SHP77 (cell line): ENCODE measurements at places on chromosomes 4 and X.

- DNase-seq: no peak
Observed at GRCh38 chrX:41317477-41318208, 16.3 kb upstream of the DDX3X start.

- DNase-seq: no peak
Observed at GRCh38 chr4:24514808-24515207, 69.5 kb downstream of the DHX15 start.

DNA sequence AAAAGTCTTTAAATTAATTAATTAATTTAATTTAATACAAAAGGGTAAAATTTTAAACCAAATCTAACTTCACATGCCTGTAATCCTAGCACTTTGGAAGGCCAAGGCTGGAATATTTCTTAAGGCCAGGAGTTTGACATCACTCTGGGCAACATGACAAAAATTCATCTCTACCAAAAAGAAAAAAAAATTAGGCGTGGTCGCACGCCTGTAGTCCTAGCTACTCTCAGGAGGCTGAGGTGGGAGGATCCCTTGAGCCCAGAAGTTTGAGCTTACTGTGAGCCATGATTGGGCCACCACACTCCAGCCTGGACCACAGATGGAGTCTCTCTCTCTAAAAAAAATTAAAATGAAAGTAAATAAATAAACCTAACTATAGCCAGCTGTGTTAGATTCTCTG lies 39.2 kb upstream of the ANTXR2 start:
- DNase-seq: no peak

- no peak for DNase-seq
Observed at GRCh38 chr4:36242629-36243354, 1.5 kb downstream of the ARAP2 start.

DNA sequence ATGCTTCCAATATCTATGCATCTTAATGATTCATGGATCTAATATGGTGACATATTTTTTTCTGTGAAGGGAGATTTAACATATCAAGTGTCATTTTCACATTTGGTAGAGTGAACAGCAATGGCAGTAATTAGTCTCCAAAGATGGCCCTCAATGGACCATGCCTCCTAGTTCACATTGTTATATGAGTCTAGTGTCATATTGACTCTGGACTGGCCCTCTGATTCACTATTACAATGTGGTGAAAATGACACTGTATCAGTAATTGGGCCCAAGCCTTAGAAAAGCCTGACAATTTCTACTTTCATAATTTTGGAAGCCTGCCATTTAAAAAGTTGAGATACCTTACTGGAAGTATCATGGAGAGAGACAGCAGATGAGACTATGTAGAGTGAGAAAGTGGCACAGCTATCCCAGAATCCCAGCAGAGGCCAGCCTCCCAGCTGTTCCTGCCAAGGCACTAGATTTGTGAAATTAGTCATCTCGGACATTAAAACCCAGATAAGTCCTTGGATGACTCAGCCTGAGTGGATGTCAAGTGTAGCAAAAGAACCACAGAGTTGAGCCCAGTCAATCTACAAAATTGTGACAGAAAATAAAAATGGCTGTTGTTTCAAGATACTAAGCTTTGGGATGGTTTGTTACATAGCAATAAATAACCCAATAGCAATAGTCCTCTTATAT lies 68.4 kb downstream of the ARHGEF38 start:
- DNase-seq: no peak

- DNase-seq: no peak
Observed at GRCh38 chr4:120977435-120977997, 55.0 kb upstream of the PRDM5 start.
